Osteoblast (primary cell): ENCODE measurements at places on chromosomes 3 and 15. TPM values are rescaled to one million over a fixed set of nuclear protein-coding genes. Genes with fewer than 3 reads are reported as not detected.

The GOLGA8G gene
- under 0.01 TPM in 1 of 2 replicates, not detected in the other for total RNA-seq

The CCR9 gene
- total RNA-seq = not detected in 2 replicates

The SNX33 gene
- 38.0 and 39.8 TPM in 2 replicates for total RNA-seq

The GMPPB gene
- 17.4 and 21.0 TPM in 2 replicates for total RNA-seq

The RTP1 gene
- total RNA-seq = not detected in 2 replicates

The C3orf22 gene
- not detected in 2 replicates for total RNA-seq

The TICRR gene
- total RNA-seq = 0.72 and 0.88 TPM in 2 replicates

The IQCH gene
- total RNA-seq = 4.7 and 5.8 TPM in 2 replicates

The SYNPR gene
- total RNA-seq = not detected in 2 replicates

The SLC38A3 gene
- 0.29 and 0.36 TPM in 2 replicates for total RNA-seq

The VPS39 gene
- total RNA-seq = 69.1 and 76.6 TPM in 2 replicates

The PAK6 gene
- not detected in 2 replicates for total RNA-seq

The EAF2 gene
- total RNA-seq = 1.2 and 1.4 TPM in 2 replicates

The DUOX2 gene
- under 0.01 TPM in 1 of 2 replicates, not detected in the other for total RNA-seq

The MEGF11 gene
- not detected in 2 replicates for total RNA-seq

The TM4SF1 gene
- total RNA-seq = 209 and 210 TPM in 2 replicates

The GP5 gene
- 0.29 and 0.36 TPM in 2 replicates for total RNA-seq

The LRRC34 gene
- total RNA-seq = 2.2 and 2.4 TPM in 2 replicates

The UBA3 gene
- 77.1 and 78.1 TPM in 2 replicates for total RNA-seq

The FBLN2 gene
- total RNA-seq = 46.0 and 54.6 TPM in 2 replicates

The ADAMTS7 gene
- 32.4 and 34.0 TPM in 2 replicates for total RNA-seq

The CHRM5 gene
- total RNA-seq = under 0.01 TPM in 2 replicates

The FAM3D gene
- not detected in 2 replicates for total RNA-seq

The GP9 gene
- total RNA-seq = not detected in 2 replicates

The TM4SF18 gene
- 0.29 TPM in 1 of 2 replicates, not detected in the other for total RNA-seq

The GATA2 gene
- 0.72 and 0.88 TPM in 2 replicates for total RNA-seq

The KBTBD12 gene
- total RNA-seq = not detected in 2 replicates

The CSPG5 gene
- total RNA-seq = under 0.01 and 0.29 TPM in 2 replicates

The CPEB1 gene
- total RNA-seq = 29.2 and 36.6 TPM in 2 replicates

The MKRN2OS gene
- not detected in 2 replicates for total RNA-seq

The TTC21A gene
- total RNA-seq = 6.9 and 8.5 TPM in 2 replicates

The GOLGA6B gene
- not detected in 2 replicates for total RNA-seq

The SLC41A3 gene
- total RNA-seq = 41.5 and 59.4 TPM in 2 replicates

The SNURF gene
- total RNA-seq = 15.3 and 17.0 TPM in 2 replicates

The FYCO1 gene
- 22.7 and 25.0 TPM in 2 replicates for total RNA-seq

The RTP3 gene
- not detected in 2 replicates for total RNA-seq

The TMF1 gene
- 44.5 and 45.6 TPM in 2 replicates for total RNA-seq

The GCSAM gene
- total RNA-seq = under 0.01 and 0.36 TPM in 2 replicates

The CYP19A1 gene
- total RNA-seq = 2.2 and 4.4 TPM in 2 replicates

The KLHL6 gene
- total RNA-seq = under 0.01 TPM in 1 of 2 replicates, not detected in the other

The SLC28A2 gene
- not detected in 2 replicates for total RNA-seq

The GCHFR gene
- total RNA-seq = 4.4 and 4.7 TPM in 2 replicates

The GOLGA8T gene
- total RNA-seq = not detected in 2 replicates

The CLDND1 gene
- total RNA-seq = 59.2 and 74.2 TPM in 2 replicates

The TMEM207 gene
- total RNA-seq = not detected in 2 replicates

The DNAH12 gene
- under 0.01 TPM in 2 replicates for total RNA-seq

The CHRFAM7A gene
- under 0.01 and 0.72 TPM in 2 replicates for total RNA-seq
